ENCODE measurements at places on chromosomes 13 and 19. TPM values are rescaled to one million over a fixed set of nuclear protein-coding genes. Genes with fewer than 3 reads are reported as not detected.

GRCh38 chr13:57925250-57925649 is 293.7 kb downstream of the PCDH17 start:
- H3K36me3 ChIP-seq: no peaks in the 10 kb centered on the region
- no peaks in the 10 kb centered on the region for H3K27me3 ChIP-seq
- H3K27ac ChIP-seq: no peak overlapping the region
- no peaks in the 10 kb centered on the region for H3K4me1 ChIP-seq
- DNase-seq: no peak

DNA sequence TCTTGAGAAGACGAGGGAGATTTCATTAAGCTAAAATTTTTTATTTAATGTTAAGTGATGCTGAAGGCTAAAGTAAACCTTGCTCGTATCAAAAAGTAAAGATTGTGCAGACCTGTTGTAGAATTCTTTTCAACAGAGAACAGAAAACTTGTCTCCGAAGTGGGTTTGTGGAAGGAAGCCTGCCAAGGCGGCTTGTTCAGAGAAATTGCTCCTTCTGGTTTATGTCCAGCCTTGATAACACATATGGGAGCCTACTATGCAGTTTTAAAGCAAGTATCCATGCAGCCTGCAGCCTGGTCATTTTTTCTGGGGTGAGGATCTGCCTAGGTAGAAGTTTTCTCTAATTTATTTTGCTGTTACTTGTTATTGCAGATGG is 1.4 kb downstream of the MLNR start:
- no peaks in the 10 kb centered on the region for H3K36me3 ChIP-seq
- no peak for DNase-seq
- H3K4me1 ChIP-seq: peaks cover 12% of the 10 kb centered on the region
- H3K4me3 ChIP-seq: no peak overlapping the region

DNA sequence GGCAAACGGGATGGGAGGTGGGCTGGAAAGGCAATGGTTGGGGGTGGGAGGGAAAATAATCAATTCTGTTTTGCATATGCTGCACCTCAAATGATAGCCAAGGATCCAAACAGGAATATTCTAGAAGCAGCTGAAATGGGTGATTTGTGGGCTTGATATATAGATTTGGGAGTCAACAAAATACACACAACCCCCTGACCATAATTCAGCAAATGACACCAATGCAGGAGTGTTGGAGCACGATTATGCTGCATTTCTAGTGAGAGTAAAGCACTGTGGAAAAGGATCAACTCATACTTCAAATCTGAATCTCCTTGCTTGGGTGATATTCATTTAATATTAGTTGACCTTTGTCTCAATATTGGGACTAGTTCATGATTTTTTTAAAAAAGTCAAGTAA is 36.0 kb downstream of the LCP1 start:
- no peaks in the 10 kb centered on the region for H3K36me3 ChIP-seq
- DNase-seq: no peak
- no peak overlapping the region for H3K4me3 ChIP-seq
- H3K27me3 ChIP-seq: no peaks in the 10 kb centered on the region
- H3K4me1 ChIP-seq: no peaks in the 10 kb centered on the region

DNA sequence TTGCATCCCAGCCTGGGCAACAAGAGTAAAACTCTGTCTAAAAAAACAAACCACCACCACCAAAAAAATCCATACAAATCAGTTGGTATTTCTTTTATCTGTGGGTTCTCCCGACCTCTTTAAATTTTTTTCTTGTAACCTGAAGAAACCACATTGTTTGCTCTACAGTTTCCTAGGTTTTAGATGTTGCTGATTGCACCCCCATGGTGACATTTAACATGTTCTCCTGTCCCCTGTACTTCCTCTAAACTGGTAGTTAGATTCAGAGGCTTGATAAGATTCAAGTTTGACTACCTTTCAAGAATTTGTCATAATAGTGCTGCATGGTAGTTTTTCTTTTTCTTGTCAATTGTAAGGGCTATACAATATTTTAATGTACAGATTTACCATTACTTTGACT is 24.0 kb downstream of the ALG5 start:
- no peak for DNase-seq
- no peaks in the 10 kb centered on the region for H3K4me1 ChIP-seq
- no peaks in the 10 kb centered on the region for H3K27me3 ChIP-seq
- peaks cover 55% of the 10 kb centered on the region for H3K36me3 ChIP-seq
- no peak overlapping the region for H3K27ac ChIP-seq
- H3K4me3 ChIP-seq: no peak overlapping the region

ITM2B gene
- total RNA-seq: 333 TPM

RFPL4AL1 gene
- total RNA-seq: not detected

KRTDAP gene
- not detected for total RNA-seq

NMRK2 gene
- total RNA-seq: not detected

COX7A1 gene
- 1.8 TPM for total RNA-seq
